Activated CD4-positive, alpha-beta T cell treated with anti-CD3 and anti-CD28 coated beads, Interleukin-2, amount 10 ng/mL, durations not matched to agents 7 days and 5 days (primary cell): ENCODE measurements at places on chromosomes 12 and 14.

DNA sequence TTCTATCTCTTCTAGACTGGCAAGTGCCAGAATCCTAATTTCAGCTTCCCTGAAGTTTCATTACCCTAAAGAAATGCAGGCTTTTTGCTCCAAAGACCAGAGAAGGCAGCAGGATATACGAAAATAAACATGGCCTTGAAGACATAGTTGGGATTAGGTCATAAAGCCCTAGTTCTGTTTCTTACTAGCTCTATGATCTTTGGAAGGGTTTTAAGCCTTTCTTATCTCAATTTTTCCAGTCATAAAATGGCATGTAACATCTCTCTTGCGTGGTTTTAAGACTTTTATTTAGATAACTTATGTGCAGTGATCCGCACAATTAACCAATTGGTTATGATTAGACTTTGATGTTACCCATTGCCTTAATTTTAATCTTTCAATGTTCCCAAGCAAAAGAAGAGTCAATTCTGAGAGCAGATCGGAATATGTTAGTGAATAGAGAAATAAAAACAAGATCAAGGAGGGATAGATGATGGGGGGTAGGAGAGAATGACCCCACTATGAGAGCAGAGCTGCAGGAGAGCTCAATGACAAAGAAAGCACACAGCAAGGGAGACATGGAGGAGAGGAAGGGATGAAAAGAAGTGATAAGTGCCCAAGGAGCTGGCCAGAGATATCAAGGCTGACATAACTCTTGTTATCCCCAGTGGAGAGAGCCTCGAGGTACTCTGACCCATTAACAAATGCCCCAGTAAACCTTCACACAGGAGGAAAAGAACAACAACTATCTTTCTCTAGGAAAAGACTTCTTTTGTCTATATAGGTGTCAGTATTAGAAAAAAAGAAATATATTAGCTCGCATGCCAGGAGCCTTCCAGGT, 53.0 kb upstream of the ANP32D start:
- no peak overlapping the region for H3K4me3 ChIP-seq
- DNase-seq: no peak
- H3K27ac ChIP-seq: no peak overlapping the region
- no peaks in the 10 kb centered on the region for H3K4me1 ChIP-seq
- H3K27me3 ChIP-seq: peaks cover 5% of the 10 kb centered on the region

DNA sequence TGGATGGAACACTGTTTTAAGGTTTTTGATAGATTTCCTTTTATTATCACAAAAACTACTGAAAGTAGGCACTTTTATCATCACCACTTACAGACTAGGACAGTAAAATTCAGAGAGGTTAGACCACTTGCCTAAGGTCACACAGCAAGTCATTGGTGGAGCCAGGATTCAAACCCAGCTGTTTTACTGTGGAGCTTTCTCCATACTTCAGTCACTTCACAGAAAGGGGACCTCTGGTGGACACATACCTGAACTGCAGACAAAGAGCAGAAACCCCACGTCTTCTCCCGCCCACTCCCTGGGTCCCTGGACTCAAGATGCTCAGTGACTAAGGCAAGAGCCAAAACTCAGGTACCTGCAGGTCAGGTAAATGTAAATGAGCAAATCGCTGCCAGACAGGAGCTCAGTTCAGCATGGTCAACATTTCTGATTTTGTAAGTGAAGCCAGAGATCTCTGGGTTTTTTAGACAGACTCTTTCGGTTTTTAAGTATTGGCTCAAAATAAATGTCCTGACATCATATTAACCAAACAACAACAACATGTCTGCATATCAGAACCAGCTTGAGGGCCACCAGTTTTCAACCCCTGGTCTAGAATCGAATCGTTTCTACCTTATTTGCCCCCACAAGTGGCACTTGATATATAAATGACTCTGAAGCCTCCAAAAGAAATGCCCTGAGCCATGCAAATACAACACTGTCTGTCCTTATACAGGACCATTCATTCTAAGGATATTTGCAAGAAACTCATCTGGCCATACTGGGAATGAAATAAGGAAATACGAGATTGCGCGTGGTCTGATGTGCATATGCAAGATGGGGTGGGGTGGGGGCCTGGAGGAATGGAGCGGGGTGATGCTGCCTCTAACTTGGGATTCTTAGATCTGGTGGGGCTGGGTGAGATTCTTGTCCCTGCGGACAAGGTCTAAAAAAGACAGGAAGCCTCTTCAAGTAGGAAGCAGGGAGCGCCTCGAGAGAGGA, 110.9 kb downstream of the KSR2 start:
- peak; percentile 60 for DNase-seq
- H3K4me1 ChIP-seq: no peaks in the 10 kb centered on the region
- no peaks in the 10 kb centered on the region for H3K27me3 ChIP-seq
- no peak overlapping the region for H3K4me3 ChIP-seq
- no peaks in the 10 kb centered on the region for H3K36me3 ChIP-seq

DNA sequence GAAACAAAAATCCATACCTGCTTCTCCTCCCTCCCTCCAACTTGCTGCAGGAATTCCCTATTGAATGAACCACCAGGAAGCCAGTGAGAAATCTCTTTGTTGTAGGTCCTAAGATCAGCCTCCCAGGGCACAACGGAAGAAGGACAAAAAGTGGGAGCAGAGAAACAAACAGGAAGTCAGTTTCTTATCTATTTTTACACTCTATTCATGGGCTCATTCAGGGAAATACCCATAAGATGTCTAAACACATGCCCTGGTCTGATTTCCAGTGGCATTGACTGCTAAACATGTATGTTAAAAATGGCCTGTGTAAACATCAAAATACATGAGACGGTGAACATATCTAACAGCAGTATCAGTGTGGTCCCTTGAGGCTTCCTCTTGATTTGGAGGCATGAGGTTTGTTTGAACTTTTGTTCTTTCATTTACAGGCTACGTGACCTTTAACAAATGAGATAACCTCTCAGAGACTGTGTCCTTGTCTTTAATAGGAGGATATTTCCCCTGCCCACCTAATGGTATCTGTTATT, 18.8 kb downstream of the GPR65 start:
- DNase-seq: peak; percentile 18
- H3K27me3 ChIP-seq: no peaks in the 10 kb centered on the region
- H3K4me1 ChIP-seq: peaks cover 66% of the 10 kb centered on the region

GRCh38 chr14:23021434-23021833, 11.5 kb upstream of the C14orf93 start:
- H3K27ac ChIP-seq: peak overlapping the region; percentile 87
- DNase-seq: no peak
- peaks cover 55% of the 10 kb centered on the region for H3K4me1 ChIP-seq
- H3K36me3 ChIP-seq: peaks cover 21% of the 10 kb centered on the region
- H3K4me3 ChIP-seq: peak overlapping the region; percentile 46

DNA sequence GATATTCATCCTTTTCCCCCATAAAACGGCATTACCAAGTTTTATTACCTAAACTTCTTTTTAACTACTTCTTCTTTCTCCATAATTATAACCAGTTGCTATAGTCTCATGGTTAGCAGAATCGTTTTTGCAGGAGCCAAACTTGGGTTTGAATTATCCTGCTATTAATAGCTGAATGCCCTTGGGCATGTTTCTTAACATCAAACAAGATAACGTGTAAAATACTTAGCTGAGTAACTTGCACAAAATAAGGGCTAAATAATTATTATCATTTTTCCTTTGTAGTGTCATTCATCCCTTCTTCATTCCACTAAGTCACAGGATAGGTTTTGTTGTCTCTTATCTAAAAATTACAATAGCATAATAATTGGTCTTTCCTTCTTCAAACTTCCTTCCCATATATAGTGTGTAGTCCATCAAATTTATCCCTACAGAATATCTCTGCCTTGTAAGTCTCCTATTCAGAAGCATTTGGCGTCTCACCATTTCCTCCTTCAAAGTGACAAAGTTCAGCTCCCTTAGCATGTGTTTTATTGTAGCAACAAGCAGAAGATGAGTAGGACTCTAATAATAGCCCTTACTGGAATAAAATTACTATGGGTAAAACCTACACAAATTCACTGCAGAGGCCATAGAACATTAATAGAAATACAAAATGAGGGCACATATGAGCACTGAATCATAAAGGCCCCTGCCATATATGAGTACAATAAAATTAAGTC, 63.8 kb downstream of the FAR2 start:
- H3K36me3 ChIP-seq: no peaks in the 10 kb centered on the region
- no peak for DNase-seq
- H3K27me3 ChIP-seq: peaks cover 2% of the 10 kb centered on the region
- no peak overlapping the region for H3K4me3 ChIP-seq

DNA sequence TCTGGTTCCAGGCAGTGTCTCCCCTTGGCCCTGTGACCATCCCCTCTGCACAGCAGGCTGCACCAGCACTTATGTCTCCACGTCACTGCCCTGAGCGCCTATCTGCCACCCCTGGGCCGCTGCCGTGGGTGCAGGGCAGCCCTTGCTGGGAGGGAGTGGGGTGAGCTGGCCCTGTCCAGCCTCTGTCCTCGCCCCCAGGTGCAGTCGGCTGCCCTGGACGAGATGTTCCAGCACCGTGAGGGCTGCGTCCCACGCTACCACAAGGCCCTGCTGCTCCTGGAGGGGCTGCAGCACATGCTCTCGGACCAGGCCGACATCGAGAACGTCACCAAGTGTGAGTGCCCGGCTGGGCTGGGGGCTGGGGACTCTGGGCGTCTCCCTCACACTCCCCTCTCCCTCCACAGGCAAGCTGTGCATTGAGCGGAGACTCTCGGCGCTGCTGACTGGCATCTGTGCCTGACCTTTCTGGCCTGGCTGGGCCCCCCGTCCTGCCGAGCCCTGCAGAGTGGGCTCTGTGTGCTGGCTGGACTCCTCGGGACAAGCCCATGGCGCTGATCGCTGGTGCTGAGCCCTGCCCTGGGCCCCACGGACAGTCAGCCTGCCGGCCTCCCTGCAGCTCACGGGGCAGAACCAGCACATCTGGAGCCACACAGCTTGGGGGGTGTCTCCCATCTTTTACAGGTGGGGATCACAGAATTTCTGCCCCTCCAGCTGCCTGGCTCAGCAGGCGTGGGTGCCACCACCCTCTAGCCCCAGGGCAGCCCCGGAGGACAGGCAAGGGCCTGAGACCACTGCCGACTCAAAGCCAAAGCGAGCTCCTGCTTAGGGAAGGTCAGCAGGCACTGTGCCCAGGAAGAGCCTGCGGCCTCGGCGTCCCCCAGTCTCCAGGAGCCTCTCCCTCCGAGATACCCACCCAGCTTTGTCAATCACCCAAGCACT, 7.9 kb upstream of the PUS1 start:
- H3K4me3 ChIP-seq: no peak overlapping the region
- H3K36me3 ChIP-seq: no peaks in the 10 kb centered on the region

DNA sequence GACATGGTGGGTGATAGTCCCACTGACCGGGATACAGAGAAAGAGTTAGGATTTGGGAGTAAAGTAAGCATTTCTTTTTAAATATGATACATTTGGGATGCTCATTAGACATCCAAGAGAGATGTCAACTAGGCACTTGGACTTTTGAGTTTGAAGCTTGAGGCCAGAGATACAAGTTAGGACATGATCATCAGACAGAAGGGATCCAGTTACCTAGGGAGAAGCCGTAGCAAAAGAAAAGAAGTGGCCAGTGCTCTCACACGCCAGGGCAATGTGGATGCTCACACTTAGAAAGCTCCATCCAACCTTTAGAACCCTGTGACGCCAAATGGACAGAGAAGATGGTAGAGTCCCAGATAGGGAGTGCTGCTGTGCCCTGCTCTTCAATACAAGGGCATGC, 14.0 kb upstream of the STON2 start:
- no peaks in the 10 kb centered on the region for H3K36me3 ChIP-seq
- H3K4me1 ChIP-seq: peaks cover 4% of the 10 kb centered on the region
- no peak for DNase-seq
- no peak overlapping the region for H3K27ac ChIP-seq
- H3K4me3 ChIP-seq: no peak overlapping the region

- no peaks in the 10 kb centered on the region for H3K36me3 ChIP-seq
- no peaks in the 10 kb centered on the region for H3K4me1 ChIP-seq
- no peak for DNase-seq
- no peaks in the 10 kb centered on the region for H3K27me3 ChIP-seq
- H3K27ac ChIP-seq: no peak overlapping the region
- no peak overlapping the region for H3K4me3 ChIP-seq
These were observed 91.4 kb downstream of the PLEKHA5 start for GRCh38 chr12:19220852-19221466.

DNA sequence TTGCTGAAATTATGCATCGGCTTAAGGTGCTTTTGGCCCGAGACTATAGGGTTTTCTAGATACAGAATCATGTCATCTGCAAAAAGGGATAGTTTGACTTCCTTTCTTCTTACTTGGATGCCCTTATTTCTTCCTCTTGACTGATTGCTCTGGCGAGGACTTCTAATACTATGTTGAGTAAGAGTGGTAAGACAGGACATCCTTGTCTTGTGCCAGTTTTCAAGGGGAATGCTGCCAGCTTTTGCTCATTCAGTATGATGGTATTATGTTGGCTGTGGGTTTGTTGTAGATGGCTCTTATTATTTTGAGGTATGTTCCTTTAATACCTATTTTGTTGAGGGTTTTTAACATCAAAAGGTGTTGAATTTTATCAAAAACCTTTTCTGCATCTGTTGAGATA, 8.3 kb downstream of the BMAL2 start:
- no peak overlapping the region for H3K4me3 ChIP-seq
- peaks cover 3% of the 10 kb centered on the region for H3K36me3 ChIP-seq
- no peak for DNase-seq

- H3K4me3 ChIP-seq: no peak overlapping the region
- peaks cover 29% of the 10 kb centered on the region for H3K4me1 ChIP-seq
- DNase-seq: no peak
These were observed 72.1 kb downstream of the PHLDA1 start for GRCh38 chr12:75959506-75959905.

DNA sequence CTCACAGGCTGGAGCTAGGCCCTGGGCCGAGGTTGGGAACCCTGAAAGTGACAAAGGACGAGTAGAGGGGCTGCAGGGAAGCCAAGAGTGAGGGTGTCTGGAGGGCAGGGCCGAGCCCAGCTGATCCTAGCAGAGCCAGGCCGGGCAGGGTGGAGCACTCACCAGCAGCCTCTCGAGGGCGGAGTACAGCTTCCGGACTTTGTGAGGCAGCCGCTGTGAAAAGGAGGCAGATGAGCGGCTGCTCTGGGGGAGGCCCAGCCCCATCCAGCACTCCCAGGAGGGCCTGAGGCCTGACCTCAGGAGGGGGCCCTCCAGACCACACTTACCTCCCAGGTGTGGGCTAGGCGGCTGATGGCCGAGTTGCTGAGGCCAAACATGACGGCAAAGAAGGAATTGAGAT, 14.7 kb upstream of the ENDOU start:
- DNase-seq: no peak
- H3K4me3 ChIP-seq: no peak overlapping the region

DNA sequence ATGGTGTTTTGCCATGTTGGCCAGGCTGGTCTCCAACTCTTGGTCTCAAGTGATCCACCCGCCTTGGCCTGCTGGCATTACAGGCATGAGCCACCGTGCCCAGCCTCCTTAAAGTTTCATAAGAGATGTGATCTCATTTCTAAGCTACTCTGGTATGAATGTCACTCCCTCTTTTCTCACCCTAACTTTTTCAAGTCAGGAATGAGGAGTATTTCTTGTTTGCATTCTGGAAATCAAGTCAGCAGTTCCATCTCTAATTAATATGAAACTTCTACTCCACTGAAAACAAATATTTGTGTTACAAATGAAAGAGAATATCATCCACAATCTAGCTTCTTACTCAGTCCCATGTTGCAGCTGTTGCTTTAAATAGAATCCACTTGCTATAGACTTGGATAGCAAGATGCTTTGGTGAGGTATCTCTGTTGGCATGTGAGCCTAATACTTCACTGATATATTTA, 61.3 kb downstream of the ARF6 start:
- H3K27ac ChIP-seq: no peak overlapping the region
- DNase-seq: no peak
- H3K4me3 ChIP-seq: no peak overlapping the region
- peaks cover 7% of the 10 kb centered on the region for H3K36me3 ChIP-seq
- H3K4me1 ChIP-seq: peaks cover 24% of the 10 kb centered on the region
